Epithelial cell of proximal tubule (primary cell): ENCODE measurements at places on chromosomes 16 and 17. TPM values are rescaled to one million over a fixed set of nuclear protein-coding genes. Genes with fewer than 3 reads are reported as not detected.

GRCh38 chr17:51035431-51035830 lies 85.2 kb downstream of the SPAG9 start:
- DNase-seq = no peak

GRCh38 chr17:64472564-64472963 lies 23.6 kb downstream of the MILR1 start:
- no peak for DNase-seq

- no peak for DNase-seq
Observed at GRCh38 chr17:36070427-36070826, 6.4 kb downstream of the CCL18 start.

- DNase-seq = no peak
Observed at GRCh38 chr17:53934931-53935330, 112.2 kb downstream of the KIF2B start.

- no peak for DNase-seq
Observed at GRCh38 chr16:17359788-17360390, 110.9 kb downstream of the XYLT1 start.

DNA sequence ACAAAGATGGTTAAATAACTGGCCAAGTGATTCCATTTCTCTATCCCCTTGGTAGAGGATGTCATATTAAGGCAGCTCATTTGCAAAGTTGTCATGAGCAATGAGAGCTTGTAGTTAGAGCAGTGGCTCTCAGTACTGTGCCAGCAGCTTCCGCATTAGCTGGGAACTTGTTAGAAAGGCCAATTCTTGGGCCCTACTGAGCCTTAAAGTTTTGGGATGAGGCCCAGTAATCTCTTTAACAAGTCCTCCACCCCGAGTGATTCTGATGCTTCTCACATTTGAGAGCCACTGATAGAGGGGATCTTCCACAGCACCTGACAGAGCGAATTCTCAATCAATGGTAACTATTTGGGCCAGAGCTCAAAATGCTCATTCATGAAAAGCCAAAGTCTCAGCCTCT lies 20.2 kb upstream of the CCL1 start:
- DNase-seq = no peak

DNA sequence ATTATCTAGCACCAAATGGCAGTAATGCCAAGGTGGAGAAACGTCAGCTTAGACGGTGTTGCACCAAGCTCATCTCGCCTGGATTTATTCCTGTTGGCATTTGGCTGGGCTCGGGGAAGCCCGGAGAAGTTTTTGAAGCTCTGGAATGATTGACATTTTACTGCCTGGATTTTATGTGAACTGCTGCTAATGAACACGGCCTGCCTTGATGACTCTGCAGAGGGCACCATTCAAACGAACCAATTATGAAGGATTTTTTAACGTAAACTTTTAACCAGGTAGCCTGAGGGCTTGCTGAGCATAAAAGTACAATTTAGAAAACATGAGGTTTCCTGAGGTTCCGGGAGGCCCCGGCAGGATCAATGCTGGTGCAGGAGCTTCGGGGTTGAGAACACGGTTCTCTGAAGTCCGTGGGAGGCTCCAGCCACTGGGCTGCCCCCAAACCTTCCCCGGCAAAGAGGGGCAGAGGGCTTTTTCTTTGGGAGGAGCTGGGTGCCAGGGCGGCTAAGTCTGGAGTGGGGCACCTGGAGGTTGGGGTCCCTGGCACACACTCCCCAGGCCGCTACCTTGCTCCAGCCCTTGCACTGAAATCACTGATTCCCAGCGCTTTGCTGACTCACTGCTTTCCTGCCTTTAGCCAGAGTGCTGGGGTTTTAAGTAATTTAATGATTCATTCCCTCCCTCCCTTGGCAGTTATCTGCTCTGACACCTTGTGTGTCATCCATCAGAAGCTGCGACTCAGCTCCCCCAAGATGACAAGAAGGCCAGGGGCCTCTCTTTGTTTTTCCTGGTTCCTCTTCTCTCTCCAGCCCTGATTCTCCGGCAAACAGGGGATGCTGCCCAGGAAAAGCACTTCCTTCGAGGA lies 161.2 kb upstream of the IRX3 start:
- peak; percentile 63 for DNase-seq

- DNase-seq = no peak
Observed at GRCh38 chr17:11900655-11901054, 96.6 kb downstream of the ZNF18 start.

DNA sequence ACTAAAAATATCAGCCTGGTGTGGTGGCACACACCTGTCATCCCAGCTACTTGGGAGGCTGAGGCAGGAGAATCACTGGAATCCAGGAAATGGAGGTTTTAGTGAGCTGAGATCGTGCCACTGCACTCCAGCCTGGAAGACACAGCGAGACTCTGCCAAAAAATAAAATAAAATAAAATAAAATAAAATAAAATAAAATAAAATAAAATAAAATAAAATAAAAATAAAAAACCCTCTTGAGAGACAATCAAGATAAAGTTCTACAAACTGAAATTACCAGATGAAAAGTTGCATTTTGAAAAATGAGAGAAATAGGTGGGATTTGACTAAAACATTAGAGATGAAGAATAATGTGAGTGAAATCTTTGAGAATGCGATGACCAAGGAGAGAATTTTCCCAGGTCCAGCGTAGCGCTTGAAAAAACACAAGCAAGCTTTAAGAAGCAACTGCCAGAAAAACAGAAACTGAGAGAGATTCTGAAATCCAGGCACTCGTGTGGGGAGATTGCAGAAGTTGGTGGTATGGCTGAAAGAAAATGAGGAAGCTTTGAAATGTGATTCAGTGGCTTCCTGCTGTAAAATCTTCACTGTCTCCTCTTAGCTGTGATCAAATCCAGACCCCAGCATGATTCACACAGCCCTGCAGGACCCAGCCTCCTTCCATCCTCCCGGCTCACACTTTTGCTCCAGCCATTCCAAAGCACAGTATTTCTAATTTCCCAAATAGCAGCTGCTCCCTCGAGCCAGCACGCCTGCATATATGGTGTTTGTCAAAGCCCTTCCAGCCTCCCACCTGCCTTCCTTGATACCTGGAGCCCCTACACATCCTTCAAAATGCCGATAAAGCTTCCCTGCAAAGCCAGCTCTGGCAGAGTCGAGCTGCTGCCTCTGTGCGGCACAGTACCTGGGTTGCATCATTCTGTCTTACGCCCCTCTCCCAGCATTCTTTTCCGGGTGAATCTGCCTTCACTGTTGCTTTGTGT lies 8.2 kb upstream of the CD300E start:
- DNase-seq = no peak

- DNase-seq = peak; percentile 80
Observed at GRCh38 chr17:8222380-8222629, 11.9 kb upstream of the AURKB start.

GRCh38 chr16:72715267-72715666 lies 332.7 kb downstream of the ZFHX3 start:
- DNase-seq = no peak

DNA sequence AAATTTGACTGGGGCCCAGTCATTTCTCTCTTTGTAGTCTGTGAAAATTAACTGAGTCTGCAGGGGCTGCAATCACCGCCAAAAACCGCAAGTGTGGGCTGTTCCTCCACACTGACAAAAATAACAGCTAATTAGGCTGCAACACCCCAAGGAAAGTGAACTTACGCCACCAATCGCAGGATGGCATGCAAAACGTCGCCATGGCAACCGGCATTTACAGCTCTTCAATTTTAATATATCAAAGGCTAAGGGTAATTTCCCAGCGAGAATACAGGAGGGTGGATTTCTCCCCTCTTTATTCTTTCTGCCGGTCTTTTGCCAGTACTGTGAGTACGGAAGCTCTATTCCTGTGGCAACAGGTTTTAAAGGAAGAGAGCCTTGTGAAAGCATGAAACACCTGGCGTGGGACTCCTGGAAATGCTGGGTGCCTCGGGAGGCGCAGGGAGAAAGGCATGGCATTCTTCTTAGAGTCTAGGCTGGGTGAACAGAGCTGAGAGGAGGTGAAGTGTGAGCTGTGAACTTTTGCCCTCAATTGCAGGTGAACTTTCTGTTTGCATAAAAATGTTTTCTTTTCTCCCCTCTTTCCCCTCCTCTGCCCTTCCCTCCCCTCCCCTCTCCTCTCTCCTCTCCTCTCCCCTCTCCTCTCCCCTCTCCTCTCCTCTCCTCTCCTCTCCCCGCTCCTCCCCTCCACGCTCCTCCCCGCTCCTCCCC lies 399.7 kb downstream of the XYLT1 start:
- DNase-seq = no peak

GRCh38 chr17:31152271-31152670 lies 57.5 kb downstream of the NF1 start:
- DNase-seq = no peak

The LLGL2 gene
- 37.0 and 64.7 TPM in 2 replicates for total RNA-seq

The BIRC5 gene
- 68.0 and 129 TPM in 2 replicates for total RNA-seq

The GLP2R gene
- 0.23 TPM in 1 of 2 replicates, not detected in the other for total RNA-seq

The CDRT15 gene
- total RNA-seq = not detected in 2 replicates
